Right ventricle myocardium superior (tissue), 1 donor: ENCODE measurements at places on chromosomes 16 and 17. TPM values are rescaled to one million over a fixed set of nuclear protein-coding genes. Genes with fewer than 3 reads are reported as not detected.
A peak's percentile ranks its signal among the peaks of the same experiment; 100 is the strongest.

CSH2 gene
- total RNA-seq: not detected

IRF8 gene
- total RNA-seq: 3.0 TPM

MAF gene
- 19.6 TPM for total RNA-seq

IL17C gene
- not detected for total RNA-seq

- DNase-seq: no peak
Measured at GRCh38 chr16:49116873-49117272, 164.8 kb downstream of the CBLN1 start.

- no peak for DNase-seq
Measured at GRCh38 chr17:40560592-40561293, 4.5 kb downstream of the CCR7 start.

DNA sequence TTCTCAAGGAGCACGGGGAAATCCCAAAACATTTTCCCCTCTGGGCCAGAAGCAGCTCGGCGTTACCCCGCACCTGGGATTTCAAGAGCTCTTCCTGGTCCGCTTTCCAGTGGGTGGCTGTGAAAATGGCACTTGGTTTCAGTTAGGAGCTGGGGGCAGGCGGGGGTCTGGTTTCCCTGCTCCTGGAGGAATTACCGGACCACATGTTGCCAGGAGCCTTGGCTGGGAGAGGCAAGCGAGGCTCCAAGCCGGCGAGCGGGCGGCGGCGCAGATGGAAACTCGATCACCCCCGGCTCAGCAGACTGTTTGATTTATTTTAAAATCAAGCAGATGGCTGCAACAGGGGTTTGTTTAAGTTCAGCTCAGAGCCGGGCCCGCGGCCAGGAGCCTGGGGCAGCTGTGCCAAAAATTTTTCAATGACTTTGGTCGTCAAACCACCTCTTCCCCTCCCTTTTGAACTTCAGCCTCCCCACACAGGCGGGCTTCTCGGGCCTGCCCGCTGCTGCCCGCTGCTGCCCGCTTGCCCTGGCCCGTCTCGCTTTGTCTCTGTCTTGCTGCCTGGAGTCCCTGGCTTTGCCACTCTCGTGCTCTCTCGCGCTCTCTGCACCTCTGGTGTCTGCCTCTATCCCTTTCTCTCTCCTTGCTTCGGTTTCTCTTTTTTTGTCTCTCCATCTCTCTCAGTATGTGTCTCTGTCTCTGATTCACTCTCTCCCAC is 108.0 kb upstream of the CIBAR2 start:
- peak; percentile 84 for DNase-seq

DNA sequence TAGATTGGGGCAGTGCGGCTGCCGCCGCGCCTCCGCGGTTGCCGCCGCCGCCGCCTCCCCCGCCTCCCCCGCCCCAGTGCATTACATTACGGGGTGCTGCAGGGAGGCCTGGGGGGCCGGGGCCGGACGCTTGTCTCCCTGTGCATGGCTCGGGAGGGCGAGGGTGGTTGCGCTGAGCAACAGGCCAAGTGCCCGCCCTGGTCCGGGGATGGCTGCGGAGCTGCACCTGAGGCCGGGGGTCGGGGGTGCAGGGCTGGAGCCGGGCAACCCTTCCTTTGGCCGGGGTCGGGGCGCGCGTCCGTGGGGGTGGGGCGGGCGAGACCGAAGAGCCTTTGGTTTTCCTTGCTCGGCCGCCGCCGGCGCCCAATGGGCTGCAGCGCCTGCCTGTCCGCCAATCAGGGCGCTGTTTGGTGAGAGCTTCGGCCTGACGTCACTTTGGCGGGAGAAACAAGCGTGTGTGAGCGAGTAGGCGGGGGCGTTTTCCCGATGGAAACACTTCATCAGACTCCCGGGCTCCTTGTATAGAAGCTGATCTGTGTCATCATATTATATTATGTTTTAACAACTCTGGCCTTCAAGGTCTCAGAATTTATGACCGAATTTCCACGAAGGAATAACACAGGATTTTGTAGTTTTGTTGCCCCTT is 941 bp upstream of the FBXL20 start:
- DNase-seq: peak; percentile 96

DHRS7C gene
- 71.6 TPM for total RNA-seq

GRCh38 chr17:9177212-9177611 is 155.9 kb downstream of the NTN1 start:
- peak; percentile 61 for DNase-seq

DNA sequence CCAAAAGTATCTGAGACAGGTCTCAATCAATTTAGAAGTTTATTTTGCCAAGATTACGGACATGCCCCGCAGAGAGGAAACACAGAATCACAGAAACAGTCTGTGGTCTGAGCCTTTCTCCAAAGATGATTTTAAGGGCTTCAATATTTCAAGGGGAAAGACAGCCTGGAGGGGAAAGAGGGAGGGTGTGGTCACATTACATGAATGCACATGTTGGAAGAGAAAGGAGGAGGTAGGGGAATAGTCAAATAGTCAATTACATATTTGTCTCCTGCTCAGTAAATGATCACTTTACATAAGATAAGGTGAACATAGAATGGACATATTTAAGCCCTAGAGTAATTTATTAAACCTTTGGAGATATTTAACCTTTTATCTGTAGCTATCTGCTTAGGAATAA is 12.3 kb downstream of the UNC45B start:
- no peak for DNase-seq

GRCh38 chr16:26667307-26667706 is 399.4 kb upstream of the C16orf82 start:
- DNase-seq: no peak

DNA sequence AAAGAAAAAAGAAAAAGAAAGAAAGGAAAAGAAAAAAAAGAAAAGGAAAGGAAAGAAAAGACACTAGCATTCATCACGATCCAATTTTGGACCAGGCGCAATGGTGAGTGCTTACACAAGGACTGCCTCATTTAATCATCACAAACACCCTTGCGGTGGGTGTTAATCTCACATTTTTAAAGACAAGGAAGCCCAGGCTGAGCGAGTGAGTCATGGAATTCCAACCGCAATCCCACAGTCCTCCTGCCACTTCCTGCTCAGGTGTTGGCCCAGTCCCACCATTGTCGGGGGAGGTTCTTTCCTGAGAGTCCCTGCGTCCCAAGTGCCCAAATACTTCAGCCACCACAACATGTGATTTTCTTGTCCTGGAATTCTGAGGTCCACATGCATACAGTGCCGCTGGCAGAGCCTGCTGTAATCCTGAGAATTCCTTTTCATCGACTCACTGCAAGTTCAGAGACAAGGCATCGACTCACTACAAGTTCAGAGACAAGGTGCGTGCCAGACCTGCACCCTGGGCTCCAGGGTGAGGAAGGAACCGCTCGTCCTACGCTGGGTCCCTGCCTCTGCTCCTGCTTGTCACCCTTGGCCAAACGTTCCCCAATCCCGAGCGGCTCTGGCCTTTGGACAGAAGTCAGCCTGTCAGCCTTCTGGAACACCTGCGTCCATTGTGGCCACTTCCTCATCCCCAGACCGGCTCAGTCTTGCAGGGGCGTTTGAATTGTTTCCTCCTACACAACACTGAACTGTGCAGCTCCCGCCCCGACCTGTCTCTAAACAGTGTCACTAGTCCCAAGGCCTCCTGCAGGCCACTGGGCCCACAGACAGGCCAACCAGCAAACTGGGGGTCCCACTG is 5.8 kb downstream of the ZG16B start:
- no peak for DNase-seq

- no peak for DNase-seq
Measured at GRCh38 chr16:1580256-1580655, 31.6 kb downstream of the IFT140 start.

DNA sequence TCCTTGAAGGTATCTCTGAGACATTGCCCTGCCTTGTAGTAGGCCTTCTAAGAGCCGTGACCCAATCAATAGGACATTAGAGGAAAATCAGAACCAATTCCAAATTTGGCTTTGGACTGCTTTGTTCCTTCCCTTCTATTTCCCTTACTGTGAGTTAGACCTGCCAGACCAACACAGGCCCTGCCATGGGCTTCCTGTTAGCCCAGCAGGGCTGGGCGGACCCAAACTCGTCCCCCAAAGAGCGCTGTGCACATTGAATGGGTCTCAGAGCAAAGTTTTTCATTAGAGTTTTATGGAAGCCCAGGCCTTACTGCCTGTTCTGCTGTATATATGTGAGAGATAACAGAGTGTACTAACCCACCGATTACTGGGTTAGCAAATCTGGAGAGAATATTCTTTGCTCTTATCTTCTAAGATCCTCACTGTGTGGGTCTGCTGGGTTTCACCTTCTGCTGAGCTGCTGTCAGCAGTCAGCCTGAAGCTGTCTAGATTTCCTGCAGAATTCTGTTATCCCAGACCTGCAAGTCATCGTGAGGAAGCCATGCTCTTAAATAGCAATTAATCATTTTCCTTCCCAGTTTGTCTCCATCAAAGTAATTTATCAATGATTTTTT is 5.7 kb downstream of the ARHGAP44 start:
- DNase-seq: no peak

- DNase-seq: no peak
Measured at GRCh38 chr17:35740997-35741931, 9.8 kb downstream of the RASL10B start.

DNA sequence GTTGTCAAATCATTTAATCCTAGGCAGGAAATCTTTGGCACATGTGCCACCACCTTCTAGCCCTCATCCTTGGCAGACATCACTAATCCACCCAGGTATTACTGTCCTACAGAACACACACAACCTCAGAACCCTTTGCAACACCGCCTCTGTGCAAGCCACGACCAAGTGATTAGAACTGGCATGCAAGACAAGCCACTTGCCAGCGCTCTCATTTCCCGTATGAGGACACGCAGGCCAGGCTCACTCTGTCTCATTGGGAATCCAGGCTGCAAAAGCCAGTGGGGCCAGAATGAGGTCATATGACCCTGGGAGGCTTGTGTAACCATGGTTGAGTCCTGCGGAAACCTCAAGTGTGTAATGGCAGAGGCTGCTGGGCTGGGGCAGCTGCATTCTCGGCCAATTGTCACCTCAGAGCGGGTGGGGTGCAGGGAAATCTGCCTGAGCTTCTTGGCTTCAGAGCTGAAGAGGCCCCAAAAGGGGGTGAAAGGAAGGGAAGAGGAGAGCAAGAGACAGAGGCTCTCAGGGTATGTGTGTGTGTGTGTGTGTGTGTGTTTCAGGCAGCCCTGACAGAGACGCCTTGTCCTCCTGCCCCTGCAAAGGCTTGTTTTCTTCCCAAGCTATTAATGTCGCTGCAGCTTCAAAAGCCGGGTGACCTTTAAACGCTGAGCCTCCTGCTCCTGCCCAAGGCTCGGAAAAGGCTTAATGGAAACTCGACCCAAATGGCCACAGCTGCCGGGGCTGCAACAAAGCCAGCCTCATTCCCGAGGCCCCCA is 43.2 kb upstream of the MRPS23 start:
- peak; percentile 93 for DNase-seq

DNA sequence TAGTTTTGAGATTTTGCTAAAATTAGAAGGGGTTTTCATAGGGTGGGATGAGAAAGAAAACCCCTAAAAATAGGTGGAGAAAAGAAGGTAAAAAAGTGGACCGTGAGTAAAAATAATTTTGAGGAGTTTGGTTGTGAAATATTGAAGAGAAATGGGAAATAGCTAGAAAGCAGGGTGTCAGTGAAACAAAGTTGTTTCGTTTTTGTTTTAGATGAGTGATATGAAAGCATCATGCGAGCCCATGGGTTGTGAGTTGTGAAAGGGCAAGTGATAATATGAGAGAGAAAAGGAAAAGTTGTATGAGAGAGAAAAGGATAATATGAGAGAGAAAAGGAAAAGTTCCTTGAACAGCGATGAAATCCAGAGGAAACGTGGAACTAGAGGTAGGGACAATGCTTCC is 7.3 kb upstream of the SMIM36 start:
- DNase-seq: no peak

HSD3B7 gene
- 6.7 TPM for total RNA-seq

GRCh38 chr16:74842413-74842812 is 67.8 kb upstream of the FA2H start:
- no peak for DNase-seq
